ENCODE measurements at places on chromosomes 5 and 9.

DNA sequence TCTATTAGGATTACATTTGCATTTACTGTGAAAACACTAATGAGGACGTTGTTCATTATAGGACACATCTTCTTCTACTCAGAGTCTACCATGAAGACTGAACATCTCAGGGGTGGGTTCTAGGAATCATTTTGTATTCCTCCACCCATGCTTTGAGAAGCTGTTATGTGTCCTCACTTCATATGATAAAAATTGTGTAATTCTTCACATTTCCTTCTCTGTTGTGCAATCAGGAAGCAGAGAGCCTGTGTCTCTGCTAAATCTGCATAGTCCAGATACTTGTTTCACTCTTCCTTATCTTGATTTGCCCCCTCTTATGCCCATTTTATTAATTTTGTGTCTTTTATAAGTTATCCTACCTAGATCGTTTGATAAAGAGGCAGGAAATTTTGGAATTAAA, 97.8 kb upstream of the IQGAP2 start:
- no peak for DNase-seq

GRCh38 chr9:19642256-19642655, 146.6 kb downstream of the SLC24A2 start:
- no peak for DNase-seq

GRCh38 chr5:127739807-127740384, 36.7 kb downstream of the CCDC192 start:
- no peak for DNase-seq

GRCh38 chr5:72621576-72621975, 114.4 kb upstream of the ZNF366 start:
- DNase-seq, result no peak

GRCh38 chr9:12813960-12814876, 39.4 kb downstream of the LURAP1L start:
- DNase-seq, result peak; percentile 100

GRCh38 chr9:113950195-113951031, 74.3 kb downstream of the ZNF618 start:
- DNase-seq, result no peak

DNA sequence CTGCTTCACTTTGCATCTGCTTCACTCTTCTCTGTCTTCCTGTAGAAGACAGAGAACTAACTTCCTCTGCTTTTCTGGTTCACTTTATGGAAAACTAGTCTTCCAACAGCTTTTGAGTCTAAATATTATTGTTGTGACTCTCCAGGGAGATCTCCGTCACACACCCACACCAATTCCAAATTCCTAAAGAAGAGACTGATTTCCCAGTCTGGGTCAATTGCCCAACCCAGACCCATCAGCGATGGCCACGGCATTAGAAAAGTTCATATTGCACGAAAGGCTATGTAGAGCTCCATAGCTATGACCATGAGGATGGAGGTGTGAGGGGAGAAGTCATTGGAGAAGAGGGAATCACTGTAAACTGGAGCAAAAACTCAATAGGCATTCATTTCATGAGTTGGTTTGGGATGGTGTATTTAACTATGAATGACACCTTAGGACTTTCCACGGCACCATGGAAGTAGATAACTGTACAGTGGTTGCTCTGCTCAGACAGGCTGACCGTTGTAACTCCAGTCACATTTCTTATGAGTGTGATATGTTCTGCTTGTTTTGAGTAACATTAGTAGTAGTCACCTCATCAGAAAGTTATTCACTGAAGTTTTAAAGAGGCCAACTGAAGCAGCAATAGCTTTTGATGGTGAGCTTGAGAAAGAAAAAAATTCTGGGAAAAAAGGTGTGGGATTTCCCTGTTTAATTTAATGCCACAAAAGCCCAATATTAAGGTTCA, 78.1 kb upstream of the MAMDC2 start:
- no peak for DNase-seq

DNA sequence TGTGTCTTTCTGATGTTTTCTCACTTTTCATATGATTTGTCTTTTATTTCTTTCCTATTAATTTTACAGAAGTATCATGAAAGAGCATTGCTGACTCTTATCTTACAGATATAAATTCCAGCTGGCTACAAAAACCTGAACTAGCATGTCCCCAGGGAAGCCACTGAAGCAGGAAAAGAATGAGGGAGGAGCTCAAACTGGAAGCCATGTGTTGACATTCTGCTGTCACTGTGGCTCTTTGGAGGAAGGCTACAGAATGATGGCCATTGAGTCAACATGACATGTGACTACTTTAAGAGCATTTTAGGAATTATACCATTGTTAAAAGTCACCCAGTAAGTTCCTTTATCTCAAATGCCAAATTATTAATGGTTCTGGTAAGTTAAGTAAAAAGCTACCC, 638.3 kb upstream of the DMAC1 start:
- DNase-seq, result peak; percentile 50

DNA sequence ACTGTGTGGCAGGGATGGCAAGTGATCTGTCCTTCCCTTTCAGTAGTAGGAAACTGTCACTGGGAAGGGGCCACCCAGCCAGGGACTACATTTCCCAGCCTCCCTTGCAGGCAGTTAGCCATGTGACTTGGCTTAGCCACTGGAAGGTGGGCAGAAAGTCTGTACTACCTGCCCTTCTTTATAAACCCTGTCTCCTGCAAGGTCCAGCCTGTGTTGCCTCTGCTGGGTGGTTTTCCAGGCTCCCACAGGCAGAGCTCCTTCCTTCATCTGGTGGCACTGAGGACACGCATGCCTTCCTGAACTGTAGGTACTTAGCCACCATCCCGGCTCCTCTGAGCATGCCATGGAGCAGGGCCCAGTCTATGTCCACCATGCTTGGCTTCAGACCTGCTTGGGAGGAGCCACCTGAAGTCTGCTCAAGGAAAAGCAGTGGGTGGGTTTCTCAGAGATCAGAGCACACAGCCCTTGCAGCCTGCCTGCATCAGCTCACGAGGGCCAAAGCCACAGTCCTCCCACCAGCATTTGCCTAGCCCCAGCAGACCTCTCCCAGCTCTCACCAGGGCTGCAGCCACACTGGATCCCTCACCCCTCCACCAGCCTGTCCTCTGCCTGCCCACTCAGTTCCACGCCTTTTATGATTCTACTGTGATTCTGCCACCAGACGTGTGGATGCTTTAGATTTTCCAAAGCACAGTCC, 16.7 kb upstream of the SLC25A51 start:
- no peak for DNase-seq

DNA sequence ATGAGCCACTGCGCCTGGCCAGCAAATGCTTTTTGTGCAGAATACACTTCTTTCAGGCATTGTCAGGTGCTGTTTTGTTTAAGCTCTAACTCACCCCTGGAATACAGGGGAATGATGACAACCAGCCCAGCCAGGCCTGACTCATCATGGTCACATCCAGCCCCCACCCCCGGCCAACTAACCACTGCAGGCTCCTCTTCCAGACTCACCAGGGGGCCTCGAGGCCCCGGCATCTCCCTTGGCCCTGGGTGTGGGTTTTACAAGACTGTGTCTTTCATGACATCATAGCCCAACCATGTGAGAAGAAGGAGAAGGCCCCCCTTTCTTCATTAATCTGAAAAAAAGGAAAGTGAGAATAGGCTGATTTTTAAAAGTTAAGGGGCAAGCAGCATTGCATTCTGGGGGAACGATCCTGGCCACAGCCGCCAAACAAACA, 35.5 kb downstream of the OLFML2A start:
- peak; percentile 100 for DNase-seq

- DNase-seq, result no peak
Observed at GRCh38 chr5:133734916-133735315, 122.6 kb upstream of the FSTL4 start.

DNA sequence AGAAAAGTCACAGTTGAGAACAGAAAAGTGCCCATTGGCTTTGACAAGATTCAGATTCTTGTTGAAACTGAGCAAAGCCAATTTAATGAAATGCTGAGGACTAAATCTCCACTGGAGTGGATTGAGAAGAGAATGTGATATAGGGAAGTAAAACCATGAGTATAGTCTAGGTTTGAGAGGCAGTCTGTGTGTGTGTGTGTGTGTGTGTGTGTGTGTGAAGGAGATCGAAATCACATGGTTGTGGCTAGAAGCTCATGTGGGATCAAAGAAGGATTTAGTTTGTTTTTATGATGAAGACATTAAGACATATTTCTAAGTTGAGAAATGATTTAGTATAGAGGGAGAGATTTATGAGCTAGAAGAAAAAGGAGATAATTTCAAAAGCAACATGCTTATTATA, 275.7 kb upstream of the DAB2 start:
- DNase-seq, result no peak

DNA sequence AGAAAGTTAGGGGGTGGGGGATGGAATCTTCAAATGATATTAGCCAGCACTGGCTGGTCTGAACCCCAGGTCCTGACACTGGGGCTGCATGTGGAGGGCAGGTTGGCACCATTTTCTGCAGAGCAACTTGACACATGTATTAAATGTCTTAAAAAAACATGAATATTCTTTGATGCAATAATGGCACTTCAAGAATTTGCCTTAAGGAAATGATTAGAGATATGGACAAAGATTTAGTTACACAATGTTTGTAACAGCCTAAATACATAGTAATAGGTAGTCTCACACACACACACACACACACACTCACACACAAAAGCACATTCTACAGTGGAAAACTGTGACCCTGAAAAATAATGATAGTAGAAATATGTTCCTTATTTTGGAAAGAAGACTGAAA, 3.6 kb downstream of the SVEP1 start:
- no peak for DNase-seq

DNA sequence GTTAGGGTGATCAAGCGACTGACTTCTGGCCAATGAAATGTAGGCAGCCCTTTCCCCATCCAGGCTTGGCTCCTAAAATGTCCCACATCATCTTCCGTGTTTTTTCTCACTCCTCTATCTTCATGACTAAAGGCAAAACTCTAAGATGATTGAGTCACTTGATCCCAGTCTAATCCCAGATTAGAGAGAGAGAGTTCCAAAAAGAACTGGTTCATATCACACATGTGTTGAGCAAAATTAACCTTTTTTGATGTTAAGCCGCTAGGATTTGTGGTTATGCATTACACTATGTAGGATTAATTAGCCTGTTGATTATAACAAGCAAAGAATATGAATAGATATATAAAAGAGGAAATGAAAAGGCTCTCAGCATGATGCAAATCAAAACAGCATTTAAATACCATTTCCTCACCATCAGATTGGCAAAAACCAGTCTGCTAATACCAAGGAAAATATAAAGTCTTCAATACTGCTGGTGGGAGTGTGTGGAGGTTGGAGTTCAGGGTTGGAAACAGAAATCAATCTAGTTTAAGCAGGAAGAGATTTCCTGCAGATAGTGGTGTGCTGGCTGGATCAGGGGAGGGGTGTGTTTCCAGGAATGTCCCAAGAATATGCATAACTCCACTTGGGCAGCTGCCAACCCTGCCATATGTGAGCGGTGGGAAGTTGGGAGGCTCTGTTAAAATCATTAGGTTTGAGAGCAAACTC, 187.6 kb upstream of the S1PR3 start:
- peak; percentile 70 for DNase-seq

DNA sequence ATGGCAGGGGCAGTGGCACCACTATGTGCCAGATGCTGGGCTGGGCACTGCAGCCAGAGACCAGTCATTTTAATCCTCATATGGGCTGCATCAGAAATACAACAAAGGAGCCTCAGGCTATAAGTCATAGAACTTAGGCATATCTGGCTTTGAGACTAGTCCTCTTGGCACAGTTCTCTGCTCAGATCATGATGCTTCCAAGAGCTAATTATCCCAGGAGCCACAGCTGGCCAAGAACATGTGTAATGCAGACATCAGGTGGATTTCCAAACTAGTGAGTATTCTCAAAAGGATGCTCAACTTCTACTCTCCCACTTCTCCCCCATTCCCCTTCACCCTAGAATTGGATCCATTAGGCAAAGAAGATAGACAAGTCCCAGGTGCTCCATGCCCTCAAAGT, 562.2 kb upstream of the TRPC7 start:
- DNase-seq, result no peak

- DNase-seq, result no peak
Observed at GRCh38 chr5:14234204-14234603, 91.1 kb downstream of the TRIO start.

DNA sequence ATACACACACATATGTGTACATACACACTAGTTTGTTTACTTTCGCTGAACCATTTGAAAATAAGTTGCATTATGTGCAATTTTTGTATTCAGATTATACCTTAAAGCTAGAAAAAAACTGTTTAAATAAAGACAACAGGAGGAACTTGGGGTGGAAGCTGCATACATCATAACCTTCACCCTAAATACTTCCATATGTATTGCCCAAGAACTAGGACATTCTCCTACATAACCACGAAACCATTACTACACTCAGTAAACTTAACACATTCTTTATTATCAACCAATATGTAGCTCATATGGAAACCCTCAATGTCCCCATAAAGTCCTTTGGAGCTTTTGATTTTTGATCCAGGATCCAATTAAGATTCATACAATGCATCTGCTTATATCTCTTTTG, 83.3 kb downstream of the GIN1 start:
- peak; percentile 31 for DNase-seq

DNA sequence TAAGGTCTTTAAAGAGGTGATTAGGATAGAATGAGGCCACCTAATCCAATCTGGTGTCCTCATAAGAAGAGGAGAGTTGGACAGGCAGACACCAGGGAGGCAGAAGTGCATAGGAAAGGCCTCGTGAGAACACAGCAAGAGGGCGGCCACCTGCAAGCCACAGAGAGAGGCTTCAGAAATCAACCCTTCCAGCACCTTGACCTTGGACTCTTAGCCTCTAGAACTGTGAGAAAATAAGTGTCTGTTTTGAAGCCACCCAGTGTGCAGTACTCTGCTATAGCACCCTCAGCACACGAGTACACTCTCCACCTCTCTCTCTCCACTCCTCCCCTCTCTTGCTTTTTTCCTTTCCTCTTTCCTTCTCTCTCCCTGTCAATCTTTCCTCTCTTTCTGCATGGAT, 26.8 kb downstream of the NIPAL4 start:
- no peak for DNase-seq

GRCh38 chr9:70805949-70806348, 315.5 kb downstream of the TRPM3 start:
- no peak for DNase-seq

DNA sequence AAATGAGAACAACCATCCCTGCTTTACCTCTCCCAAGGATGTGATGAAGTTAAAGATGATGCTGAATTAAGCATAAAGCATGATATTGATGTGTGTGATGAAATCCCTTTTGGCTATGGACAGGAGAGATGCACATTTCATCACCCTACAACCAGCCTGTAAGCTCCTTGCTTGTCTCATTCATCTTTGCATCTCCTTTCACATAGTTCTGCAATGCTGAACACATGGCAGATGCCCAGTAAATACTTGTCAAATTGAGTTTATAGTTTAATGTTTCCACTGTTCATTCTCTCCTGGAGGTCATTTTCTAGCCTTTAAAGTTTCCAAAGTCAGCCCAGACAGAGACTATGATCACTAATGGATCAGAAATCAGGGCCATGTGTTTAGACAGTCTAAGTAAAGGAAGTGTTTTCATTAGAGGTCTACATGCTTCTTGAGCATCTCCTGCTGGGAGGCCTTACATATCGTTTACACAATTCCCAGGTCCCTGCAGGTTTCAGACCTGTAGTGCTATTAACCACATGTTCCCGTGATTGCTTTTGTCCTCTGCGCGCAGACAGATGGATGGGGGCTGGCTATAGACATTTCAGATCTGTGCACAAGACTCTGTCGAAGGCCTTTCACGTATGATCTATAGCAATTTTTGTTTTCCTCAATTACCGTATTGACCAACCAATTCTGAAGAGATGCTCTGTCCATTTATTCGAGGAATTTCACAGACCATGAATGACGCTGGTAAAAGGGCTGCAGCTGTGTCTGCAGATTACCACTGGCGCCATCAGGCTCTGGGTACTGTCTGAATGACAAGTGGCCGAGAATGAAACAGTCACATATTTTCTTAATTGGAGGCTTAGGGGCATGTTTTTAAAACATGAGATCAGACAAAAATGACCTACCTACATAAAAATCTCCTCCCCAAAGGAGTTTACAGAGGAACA, 49.0 kb upstream of the CKMT2 start:
- peak; percentile 23 for DNase-seq

Data from fibroblast of upper back skin (primary cell).